ENCODE measurements at places on chromosomes 1 and 21. TPM values are rescaled to one million over a fixed set of nuclear protein-coding genes. Genes with fewer than 3 reads are reported as not detected.

GRCh38 chr1:94092210-94092613 is 28.7 kb downstream of the ABCA4 start:
- peak; percentile 61 for DNase-seq

- DNase-seq = no peak
These were observed 429.9 kb upstream of the ZRANB2 start for GRCh38 chr1:71510725-71511124.

- no peak for DNase-seq
These were observed 29.1 kb downstream of the PRSS38 start for GRCh38 chr1:227844320-227845146.

GRCh38 chr1:10308001-10308400 is 90.9 kb upstream of the PGD start:
- no peak for DNase-seq

The VHLL gene
- total RNA-seq = 0.28 TPM

GRCh38 chr1:99943223-99943794 is 26.5 kb upstream of the SLC35A3 start:
- DNase-seq = peak; percentile 38

DNA sequence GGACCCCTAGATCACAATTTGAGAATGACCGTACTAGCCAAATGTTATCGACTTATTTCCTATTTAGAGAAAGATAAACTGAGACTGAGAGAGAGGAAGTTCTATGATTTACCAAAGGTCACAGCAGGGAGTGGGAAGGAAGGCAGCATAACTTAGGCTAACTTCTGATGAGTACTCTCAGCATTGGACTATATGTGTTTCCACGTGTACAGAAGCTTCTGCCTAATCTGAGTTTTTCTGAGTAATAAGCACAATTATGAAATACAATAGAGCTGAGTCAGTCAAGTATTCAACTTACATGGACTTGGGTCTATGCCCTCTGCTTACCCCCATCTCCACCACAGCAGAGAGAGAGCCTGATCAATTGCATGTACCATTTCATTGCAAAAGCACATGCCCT is 88.1 kb upstream of the HIVEP3 start:
- DNase-seq = peak; percentile 21

DNA sequence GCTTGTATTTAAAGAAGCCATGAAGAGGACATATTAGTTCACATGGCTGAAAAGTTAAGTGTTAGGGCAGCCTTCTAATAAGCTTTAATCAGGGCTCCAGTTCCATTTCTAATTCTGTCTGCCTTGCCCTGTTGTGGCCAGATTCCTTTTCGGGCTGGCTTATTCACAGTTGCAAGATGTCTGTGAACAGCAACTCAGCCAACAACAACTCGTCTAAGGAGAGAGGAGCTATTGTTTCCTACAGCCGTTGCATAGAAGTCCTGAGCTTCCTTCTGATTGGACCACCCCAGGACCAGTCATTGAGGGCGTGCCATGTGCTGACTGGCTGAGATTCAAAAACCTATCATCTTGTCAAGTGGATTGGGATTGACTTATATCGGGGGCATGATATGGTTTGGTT is 18.6 kb upstream of the COQ8A start:
- no peak for DNase-seq

GRCh38 chr1:243287652-243288051 is 31.8 kb downstream of the SDCCAG8 start:
- peak; percentile 93 for DNase-seq

GRCh38 chr1:21886486-21887215 is 50.5 kb downstream of the HSPG2 start:
- DNase-seq = no peak

The ANKRD35 gene
- total RNA-seq = 1.1 TPM

The GBP5 gene
- total RNA-seq = not detected

DNA sequence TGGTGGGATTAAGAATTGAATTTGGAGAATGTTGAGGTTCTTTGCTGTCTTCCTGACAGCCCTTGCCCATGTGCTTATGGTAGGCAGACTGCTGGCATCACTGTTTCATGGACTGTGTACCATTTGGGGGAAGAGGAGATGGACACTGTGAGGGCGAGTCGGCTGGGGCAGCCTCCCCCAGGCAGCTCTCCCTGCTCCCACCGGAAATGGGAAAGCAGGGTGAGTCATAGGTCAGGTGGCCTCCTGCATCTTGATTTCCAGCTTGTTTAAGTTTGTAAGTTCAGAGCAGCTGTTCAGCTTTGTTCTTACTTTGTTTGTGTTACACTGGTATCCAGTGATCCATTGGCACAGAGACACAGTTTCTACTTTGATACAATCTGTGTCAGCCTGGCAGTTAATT is 87.2 kb upstream of the CNIH3 start:
- DNase-seq = peak; percentile 89

The TLCD4 gene
- total RNA-seq = 0.83 TPM

DNA sequence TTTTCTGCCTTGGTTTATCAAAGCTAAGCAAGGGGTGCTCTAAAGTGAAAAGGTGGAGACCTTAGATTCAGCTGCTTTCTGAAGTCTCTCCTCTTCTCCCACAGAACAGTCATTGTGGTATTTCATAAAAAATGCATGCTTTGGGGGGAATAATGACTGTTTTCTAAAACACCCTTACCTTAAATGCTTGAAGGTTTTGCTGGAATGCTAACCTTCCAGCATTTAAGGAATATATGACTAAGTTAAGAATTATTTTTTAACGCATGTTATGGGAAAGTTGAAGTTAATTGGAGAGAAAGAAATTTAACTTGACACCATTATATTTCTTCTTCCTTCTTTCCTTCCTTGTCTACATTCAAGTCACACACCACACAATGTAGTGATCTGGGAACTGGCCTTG is 162.5 kb downstream of the ROR1 start:
- no peak for DNase-seq

The LHX4 gene
- 0.18 TPM for total RNA-seq

DNA sequence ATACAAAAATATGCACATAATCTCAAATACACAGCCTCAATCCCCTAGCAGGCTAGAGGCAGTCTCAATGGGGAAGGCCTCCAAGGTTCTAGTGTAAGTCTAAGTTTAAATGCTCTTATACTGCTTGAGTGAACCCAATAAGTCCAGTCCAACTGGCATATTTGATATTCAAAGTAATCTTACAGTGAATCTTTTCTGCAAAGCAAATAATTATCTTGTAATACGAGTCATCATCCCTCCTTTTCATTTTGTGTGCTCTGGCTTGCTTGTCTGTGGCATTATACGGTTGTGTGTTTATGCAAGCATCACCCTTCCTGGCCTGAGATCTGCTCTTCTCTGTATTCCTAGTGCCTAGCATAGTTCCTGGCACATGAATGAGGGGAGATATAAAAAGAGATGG is 166.9 kb upstream of the HMGB4 start:
- no peak for DNase-seq

DNA sequence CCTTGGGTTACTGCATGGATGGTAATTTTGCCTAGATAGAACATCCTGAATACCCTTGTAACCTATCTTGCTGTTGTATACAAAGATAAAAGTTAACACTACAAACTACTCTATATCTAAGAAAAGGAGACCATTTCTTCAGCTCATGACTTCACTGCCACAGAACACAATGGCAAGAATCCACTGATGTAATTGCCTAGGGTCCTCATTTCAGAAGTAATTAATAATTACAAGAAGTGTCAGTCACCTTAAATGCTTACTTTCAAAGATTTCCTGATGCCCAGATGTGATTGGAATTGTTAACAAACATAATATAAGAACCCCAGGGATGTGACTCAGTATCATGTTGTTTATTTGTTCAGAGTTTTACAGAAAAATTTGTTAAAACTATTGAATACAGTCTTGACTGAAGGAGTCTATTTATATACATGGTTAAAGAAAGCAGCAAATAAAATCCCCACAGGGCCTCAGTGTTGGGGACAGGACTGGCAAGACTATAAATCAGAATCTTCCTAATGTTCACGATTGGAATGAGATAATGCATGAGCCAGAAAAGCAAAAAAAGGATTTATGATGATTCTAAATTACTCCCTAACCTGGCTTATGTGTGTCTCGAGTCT is 83.9 kb downstream of the CRB1 start:
- DNase-seq = peak; percentile 13

- DNase-seq = peak; percentile 25
These were observed 10.9 kb upstream of the GNL2 start for GRCh38 chr1:37606481-37607263.

DNA sequence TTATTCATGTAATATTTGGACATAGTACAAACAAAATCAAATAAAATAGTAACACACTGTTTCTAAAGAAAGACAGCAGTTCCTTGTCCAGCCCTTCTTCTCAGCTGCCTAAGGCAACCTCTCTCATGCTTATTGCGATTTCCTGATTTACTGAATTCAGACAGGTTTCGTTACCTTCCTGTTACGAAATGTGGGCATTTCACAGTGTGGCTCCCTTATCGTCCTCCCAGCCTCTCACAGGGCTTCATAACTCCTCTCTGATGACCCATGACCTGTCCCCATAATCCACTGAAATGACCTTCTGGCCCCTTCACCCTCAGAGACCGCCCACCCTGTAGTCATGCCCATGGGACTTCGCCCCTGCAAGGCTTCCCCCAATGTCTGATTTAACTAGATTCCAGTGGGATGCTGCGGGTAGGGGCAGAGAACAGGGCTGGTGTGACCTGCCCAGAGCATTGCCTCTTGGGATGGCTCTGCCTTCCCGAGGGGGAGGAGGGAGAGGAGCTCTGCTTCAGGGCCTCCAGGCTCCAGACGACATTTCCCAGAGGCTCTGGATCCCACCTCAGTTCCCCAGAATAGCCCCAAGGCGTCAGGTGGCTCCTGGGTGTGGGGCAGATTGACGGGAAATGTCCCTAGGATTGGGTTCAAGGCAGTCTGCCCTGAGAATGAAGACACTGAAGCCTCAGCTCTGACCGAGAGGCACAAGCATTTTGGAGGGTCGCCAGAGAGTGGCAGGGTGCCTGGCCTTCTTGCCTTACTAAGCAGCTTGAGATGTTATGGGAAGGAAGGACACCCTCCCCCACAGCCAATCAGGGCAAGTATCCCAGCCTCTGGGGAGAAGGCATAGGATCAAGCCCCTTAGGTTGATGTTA is 20.6 kb downstream of the PADI2 start:
- no peak for DNase-seq

The ST6GALNAC3 gene
- 0.56 TPM for total RNA-seq

- peak; percentile 45 for DNase-seq
These were observed 76.5 kb downstream of the VWA5B1 start for GRCh38 chr1:20367116-20367585.

The KRTAP12-2 gene
- not detected for total RNA-seq

- DNase-seq = no peak
These were observed 46.8 kb downstream of the OSBPL9 start for GRCh38 chr1:51663721-51664120.

- DNase-seq = peak; percentile 68
These were observed 62.8 kb downstream of the EDEM3 start for GRCh38 chr1:184691719-184692324.

DNA sequence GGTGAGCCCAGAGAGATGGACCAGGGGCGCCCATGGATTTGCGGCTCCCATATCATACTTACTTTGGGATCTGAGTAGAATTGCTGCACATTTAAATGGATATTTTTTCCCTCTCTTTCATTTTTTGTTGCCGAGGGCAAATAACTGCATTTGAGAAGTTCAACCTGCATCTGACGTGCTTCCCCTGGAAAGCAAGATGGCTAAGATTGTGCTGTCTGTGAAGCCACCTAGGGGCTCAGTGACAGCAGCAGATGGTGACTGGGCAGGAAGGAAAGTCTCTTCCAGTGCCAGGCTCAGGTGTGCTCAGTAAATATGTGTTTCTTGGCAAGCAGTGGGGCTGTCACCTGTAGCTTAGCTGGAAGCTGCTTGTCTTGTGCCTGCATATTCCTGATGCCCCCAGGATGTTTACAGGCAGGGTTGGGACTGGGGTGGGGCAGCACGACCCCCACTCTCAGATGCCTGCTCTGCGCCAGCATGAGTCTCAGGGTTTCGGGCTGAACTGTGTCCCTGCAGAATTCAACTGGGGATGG is 59.8 kb upstream of the ETV3 start:
- DNase-seq = no peak

DNA sequence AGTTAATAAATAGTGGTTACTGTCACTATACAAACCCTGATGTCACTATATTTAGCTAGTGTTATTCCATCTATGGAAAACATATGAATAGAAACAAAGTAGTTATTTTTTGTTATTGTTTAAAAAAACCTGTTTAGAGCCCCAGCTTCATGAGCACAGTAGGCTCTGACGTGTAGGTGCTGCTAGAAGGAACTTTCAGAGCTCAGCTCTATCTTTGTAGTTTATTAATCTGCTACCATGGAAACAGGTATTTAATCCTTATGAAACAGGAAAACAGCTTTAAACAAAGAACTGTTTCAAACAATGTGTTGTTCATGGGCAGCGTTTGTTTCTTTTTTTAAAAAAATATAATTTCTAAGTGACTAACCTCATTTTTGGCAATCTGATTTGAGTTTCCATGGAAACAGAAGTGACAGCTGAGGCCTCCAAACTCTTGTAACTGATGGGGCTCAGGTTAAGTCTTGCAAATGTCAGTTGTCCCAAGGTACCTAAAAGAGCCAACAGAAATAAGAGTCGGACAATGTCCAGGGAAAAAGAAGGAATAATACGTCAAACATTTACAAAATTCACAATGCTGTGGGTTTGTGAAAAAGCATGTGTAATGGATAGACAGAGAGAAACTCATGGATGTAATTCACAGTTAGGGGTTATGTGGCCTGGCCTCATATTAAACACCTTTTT is 162.0 kb upstream of the C21orf91 start:
- DNase-seq = no peak

- DNase-seq = peak; percentile 62
These were observed 157.3 kb downstream of the KCNJ6 start for GRCh38 chr21:37758982-37759381.

GRCh38 chr1:94951509-94952208 is 24.7 kb upstream of the CNN3 start:
- no peak for DNase-seq

- DNase-seq = no peak
These were observed 30.3 kb upstream of the ECE1 start for GRCh38 chr1:21320410-21321108.

The CD34 gene
- total RNA-seq = not detected

Measured in IMR-90 (cell line).